Effector memory CD4-positive, alpha-beta T cell (primary cell): ENCODE measurements at places on chromosomes 4 and X.

GRCh38 chr4:186781032-186781917 is 57.6 kb upstream of the FAT1 start:
- DNase-seq = no peak

GRCh38 chr4:61485056-61485455 is 284.9 kb downstream of the ADGRL3 start:
- no peak for DNase-seq

DNA sequence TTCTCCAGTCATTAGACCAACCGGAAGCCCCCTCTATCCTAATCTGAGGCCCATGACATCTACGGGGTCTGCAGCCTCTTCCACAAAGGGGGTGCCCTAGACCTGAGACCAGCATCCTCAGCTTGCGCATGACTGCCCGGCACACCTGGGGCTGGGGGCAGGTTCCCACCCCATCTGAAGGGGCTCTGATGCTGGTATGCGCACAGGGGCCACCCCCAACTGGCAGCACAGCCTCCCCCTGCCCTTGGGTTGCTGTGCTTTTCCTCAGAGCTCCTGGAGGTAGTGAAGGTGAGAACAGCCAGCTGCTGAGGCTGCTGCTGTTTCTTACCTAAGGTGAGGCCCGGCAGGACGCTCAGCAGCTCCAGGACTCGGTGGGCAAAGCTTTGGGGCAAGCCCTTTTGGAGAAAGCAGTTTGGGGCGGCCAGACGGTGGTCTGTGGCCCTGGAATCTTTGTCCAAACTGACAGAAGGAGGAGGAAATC is 18.9 kb upstream of the CPLX1 start:
- DNase-seq = no peak

DNA sequence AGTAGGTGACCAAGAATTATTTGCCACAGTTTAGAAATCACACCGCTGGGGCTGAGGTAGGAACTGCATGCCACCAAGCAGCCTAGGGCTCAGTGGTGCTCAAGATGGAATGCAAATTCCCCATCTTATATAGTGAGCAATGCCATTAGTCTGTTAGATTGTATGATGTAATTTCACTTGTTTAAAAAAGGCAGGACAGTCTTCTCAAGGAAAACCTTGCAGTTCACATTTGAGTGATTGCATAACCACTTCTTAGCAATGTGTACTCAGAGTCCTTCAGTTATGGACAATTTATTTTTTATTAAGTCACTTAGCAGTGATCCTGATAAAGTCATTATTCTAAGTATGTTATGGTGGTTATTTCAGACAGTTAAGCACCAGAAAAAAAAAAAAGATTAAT is 142.9 kb upstream of the SFRP2 start:
- no peak for DNase-seq

- no peak for DNase-seq
These were observed 68.4 kb upstream of the BMPR1B start for GRCh38 chr4:94689155-94689860.

DNA sequence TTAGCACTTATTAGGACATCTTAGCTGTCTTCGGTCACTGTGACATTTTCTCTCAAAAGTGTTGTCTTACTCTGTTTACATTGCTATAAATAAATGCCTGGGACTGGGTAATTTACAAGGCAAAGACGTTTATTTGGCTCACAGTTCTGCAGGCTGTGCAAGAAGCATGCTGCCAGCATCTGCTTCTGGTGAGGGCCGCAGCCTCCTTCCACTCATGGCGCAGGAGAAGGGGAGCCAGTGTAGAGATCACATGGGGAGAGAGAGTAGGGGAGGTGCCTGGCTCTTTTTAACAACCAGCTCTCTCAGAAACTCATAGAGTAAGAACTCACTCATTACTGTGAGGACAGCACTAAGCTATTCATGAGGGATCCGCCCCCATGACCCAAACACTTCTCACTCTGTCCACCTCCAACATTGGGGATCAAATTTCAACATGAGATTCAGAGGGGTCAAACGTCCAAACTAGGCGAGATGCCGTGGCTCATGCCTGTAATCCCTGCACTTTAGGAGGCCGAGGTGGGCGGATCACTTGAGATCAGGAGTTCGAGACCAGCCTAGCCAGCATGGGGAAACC is 43.5 kb upstream of the HERC6 start:
- DNase-seq = no peak
